Stimulated activated CD4-positive, alpha-beta T cell treated with anti-CD3 and anti-CD28 coated beads, Interleukin-1b, Interleukin-23, amount 100 ng/mL, for 1 hour (primary cell): ENCODE measurements at places on chromosomes 3 and 15.

- DNase-seq, result no peak
These were observed 286.0 kb upstream of the SUCLG2 start for GRCh38 chr3:67940210-67940952.

GRCh38 chr3:56878074-56878473 is 76.3 kb upstream of the ARHGEF3 start:
- peak; percentile 25 for DNase-seq

DNA sequence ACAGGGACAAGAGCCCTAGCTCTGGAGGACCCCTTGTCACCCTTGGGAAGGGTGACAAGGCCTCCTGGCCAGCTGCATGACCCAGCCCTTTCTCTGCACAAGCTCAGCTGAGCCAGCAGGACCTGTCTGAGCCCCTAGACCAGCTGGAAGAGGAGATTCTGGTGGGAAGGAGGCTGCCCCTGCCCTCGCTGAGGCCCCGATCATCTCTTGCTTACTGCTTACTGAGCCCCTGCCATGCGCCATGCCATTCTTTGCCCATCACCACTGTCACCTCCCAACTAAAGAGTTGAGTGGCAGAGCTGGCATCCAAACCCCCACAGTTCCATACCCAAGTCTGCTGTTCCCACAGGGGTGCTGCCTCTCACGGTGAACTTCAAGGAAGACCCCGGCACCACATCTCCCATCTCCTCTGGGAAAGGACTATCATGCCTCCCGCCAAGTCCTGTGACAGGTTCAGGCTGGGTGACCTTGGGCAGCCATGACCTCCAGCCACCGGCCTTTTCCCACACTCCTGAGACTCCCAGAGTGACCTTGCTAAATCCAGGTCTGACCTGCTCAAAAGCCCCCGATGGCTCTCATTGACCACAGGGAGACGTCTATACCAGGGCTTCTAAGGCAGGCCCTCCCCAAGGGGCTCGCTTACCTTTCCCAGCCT is 34.0 kb downstream of the ACSBG1 start:
- no peak for DNase-seq

DNA sequence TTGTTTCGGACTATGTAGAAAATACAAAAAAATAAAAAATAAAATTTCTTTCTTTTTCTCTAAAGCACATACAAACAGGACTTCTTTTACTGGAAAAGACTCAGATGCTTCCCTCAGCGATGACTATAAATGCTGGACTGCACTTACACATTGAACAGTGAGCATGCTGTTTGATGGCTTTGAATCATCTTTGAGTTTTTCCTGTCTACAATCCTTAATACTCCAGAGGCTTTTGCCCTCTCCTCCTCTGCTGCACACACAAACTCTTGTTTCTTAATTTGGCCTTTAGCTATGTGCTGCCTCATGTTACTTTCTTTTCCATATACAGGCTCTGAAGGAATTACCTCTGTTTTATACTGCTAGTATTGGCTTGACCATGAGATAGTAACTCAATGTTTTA is 575.1 kb downstream of the EPHA3 start:
- DNase-seq, result no peak

- no peak for DNase-seq
These were observed 18.5 kb downstream of the SHQ1 start for GRCh38 chr3:72829701-72830100.

DNA sequence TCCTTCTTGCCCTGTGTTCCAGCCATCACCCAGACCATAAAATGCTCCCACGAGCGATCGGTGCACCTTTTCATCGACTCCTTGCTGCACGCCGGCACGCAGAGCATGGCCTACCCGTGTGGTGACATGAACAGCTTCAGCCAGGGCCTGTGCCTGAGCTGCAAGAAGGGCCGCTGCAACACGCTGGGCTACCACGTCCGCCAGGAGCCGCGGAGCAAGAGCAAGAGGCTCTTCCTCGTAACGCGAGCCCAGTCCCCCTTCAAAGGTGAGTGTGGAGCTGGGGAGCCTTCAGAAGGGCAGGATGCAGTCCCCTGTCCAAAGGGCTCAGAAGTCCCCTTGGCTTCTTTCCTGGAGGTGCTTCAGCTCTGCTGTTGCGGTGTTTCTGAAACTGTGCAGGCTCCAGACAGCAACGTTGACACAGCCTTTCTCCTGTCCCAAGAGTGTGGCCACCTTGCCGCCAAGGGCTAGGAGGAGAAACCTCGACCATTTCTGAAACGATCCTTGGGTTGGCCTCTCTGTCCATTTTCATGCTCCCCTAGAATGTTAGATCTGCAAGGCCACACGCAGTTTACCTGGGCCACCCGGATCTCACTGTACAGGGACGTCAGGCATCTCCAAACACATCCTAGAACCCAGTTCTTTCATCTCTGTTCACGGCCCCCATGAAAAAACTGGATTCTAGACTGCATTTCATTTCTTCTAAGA is 116.7 kb downstream of the LIPC start:
- DNase-seq, result no peak

- DNase-seq, result no peak
These were observed 2.2 kb downstream of the LRCH3 start for GRCh38 chr3:197793247-197793646.

- no peak for DNase-seq
These were observed 111.9 kb downstream of the ETFA start for GRCh38 chr15:76199106-76200082.

DNA sequence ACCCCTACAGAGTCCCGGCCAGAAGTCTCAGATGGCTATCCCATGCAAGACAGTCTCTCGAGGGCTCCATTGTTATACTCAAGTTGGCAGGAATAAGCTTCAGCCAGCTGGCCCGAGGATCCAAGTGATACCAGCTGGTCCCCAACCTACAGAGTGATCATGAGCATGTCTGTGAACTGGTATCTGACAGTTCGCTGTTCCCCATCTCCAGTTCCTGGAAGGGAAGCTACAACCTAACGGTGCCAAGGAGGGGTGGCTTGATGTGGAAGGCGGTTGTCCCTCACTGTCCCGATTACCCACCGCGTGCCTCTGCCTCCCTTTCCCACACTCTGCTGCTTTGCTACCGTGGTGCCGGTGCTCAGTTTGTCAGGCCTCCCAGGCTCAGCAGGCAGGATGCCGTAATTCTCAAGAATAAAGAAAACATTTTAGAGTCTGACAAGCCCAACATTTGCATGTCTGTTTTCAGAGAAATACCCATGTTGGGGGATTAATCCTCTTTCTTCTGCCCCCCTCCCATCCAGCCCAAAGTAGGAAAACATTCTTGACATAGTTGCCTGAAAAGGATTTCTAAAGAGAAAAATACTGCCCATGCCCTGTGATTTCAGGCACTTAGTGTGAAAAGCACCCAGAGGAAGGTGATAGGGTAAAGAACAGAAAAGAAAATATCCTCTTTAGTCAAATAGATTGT is 49.4 kb upstream of the HES1 start:
- no peak for DNase-seq
